ENCODE measurements at places on chromosomes 2 and 18.
A peak's percentile ranks its signal among the peaks of the same experiment; 100 is the strongest.

GRCh38 chr2:29309090-29310029 is 194.1 kb downstream of the CLIP4 start:
- DNase-seq, result peak; percentile 67

- peak; percentile 98 for DNase-seq
Measured at GRCh38 chr2:231613663-231614558, 21.2 kb downstream of the TEX44 start.

DNA sequence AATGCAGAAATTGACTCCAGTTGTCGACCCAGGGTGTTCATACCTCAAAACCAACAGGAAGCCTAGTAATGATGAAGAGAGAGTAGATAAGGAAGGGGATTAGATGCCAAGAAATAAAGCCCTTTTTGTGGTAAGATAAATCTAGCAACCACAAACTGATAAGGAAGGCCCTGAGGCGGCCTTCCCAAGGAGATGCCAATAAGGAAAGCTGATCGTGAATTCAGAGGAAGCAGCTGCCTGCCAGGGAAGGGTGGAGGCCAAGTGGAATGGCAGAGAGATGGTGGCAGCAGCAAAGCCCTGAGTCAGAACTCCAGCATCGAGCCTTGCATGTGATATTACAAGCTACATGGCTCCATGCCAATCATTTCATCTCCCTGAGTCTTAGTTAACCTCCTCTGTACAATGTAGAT is 126.3 kb downstream of the IRS1 start:
- peak; percentile 66 for DNase-seq

DNA sequence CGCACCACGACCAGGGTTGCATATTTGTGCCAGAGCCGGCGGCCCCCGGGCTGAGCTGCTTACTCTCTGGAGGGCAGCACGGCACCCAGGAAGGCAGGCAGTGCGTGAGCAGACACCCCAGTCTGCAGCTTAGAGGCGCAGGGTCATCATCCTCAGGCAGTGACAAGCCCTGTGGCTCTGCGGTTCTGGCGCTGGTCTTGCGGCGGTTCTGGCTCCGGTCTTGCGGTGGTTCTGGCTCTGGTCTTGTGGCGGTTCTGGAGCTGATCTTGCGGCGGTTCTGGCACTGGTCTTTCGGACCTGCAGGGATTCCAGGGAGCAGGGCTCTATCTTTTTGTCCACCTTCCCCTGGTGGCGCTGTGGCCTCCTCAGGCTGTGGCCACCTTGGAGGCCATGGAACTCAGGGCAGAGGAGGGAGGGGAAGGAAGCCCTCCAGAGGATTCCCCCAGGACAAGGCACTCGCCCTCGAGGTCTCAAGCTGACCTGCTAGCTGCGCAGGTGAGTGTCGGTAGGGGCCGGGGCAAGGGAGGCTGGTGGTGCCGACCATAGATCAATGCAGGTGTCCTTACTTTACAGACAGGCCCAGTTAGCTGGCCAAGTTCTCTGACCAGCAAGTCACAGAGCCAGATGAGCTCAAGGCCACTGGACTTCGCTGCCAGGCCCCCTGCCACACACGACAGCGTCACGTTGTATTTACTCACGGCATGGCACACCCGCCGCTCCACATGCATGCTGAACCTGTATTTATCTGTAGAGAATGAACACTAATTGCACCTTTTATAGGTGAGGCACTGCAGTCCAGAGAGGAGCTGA is 14.9 kb downstream of the ESPNL start:
- DNase-seq, result no peak

- DNase-seq, result no peak
Measured at GRCh38 chr2:33291278-33292013, 185.0 kb upstream of the RASGRP3 start.

- no peak for DNase-seq
Measured at GRCh38 chr2:132977812-132978529, 308.0 kb upstream of the LYPD1 start.

- peak; percentile 78 for DNase-seq
Measured at GRCh38 chr2:214465363-214466146, 54.7 kb downstream of the VWC2L start.

DNA sequence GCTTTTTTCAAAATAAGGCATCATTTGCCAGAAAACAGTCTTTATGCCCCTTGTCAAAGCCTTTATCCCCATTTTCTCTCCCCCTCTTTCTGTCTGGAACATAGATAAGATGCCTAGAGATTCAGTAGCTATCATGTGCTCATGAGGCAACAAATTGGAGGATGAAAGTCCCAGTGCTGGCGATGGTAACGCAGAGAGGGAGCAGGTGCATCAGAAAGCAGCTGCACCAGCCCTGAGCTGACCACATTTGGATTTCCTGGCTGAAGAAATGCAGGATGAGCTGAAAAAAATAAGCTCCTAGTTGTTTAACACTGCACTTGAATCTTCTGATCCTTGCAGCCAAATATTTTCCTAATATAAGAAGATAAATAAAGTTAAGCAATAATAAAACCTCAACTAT is 48.0 kb downstream of the LOXHD1 start:
- no peak for DNase-seq

DNA sequence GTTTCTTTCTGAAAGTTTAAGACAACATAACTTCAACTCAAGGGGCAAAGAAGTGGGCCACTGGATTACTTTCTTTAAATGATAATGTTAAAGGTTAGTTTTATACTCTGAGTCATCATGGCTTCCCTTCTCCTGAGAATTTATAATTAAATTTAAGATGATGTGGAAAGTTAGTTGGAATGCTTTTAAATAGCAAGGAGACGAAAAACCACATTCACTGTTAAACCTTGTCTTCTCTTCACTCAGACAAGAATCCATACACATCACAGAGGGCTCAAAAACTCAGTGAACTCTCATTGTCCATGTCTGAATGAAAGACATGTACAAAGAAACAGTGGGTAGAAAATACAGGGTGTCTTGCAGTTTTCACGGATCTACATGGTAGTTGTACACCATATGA is 65.6 kb downstream of the COL5A2 start:
- DNase-seq, result no peak

DNA sequence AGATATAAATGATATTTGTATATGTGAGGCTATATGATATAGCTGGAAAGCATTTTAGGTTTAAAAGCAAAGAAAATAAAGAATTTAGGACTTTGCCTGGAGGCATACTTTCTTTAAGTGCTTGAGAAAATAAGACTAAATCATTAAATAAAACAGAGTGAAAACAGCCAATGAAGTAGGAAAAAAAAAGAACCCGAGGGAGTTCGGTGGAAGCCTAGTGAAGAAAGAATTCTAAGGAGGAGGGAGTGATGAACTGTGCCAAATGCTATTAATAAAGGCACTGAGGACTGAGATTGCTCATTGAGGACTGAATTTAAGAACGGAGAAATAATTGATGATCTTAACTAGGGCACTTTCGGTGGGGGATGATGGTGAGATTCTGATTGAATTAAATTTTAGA is 573.5 kb downstream of the DSC3 start:
- DNase-seq, result no peak

- DNase-seq, result no peak
Measured at GRCh38 chr2:84459944-84460429, 907 bp upstream of the SUCLG1 start.

DNA sequence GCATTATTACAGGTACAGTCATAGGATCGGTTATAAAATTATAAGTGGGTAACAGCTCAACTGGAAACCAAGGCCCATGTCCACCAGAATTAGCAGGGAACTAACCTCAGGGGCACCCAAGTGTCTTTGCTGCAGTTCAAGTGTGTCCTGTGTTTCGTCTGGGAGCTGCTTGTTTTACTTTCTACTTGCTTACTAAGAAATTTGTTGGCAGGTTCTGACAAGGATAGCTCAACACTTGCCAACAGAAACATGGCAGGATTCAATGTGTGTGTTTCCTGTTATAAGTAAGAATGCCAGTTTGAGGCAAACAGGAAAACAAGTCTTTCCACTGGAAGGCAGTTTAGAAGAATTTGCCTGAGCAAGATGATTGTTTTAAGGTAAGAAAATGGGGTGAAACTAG is 104.5 kb downstream of the EPHA4 start:
- DNase-seq, result no peak

DNA sequence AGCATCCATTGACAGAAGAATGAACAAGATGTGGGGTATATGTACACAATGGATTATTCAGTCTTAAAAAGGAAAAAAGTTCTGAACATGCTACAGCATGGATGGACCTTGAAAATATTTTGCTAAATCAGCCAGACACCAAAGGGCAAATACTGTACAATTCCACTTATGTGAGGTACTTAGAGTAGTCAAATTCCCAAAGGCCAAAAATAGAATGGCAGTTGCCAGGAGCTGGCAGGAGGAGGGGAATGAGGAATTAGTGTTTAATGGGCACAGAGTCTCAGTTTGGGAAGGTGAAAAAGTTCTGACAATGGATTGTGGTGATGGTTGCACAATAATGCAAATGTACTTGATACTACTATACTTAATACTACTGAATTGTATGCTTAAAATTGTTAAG is 193.2 kb downstream of the MBD2 start:
- DNase-seq, result no peak

DNA sequence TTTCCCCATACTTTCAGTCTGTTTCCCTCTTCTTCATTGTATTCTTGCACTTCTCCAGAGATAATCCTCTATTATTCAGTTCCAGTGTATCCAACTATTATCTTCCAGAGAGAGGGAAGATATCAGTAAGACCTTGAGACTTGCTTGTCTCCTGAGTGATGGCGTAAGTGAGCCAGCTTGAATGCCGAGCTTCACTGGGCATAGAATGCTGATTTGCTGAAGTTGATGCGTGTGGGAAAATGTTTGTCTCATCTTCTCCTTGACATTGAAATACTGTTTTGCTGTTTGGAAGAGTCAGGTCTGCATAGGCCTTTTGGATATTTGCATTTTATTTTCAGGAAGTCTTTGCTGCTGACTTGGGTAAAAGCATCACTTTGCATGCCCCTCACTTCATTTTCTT is 41.1 kb upstream of the MGAT5 start:
- DNase-seq, result no peak

DNA sequence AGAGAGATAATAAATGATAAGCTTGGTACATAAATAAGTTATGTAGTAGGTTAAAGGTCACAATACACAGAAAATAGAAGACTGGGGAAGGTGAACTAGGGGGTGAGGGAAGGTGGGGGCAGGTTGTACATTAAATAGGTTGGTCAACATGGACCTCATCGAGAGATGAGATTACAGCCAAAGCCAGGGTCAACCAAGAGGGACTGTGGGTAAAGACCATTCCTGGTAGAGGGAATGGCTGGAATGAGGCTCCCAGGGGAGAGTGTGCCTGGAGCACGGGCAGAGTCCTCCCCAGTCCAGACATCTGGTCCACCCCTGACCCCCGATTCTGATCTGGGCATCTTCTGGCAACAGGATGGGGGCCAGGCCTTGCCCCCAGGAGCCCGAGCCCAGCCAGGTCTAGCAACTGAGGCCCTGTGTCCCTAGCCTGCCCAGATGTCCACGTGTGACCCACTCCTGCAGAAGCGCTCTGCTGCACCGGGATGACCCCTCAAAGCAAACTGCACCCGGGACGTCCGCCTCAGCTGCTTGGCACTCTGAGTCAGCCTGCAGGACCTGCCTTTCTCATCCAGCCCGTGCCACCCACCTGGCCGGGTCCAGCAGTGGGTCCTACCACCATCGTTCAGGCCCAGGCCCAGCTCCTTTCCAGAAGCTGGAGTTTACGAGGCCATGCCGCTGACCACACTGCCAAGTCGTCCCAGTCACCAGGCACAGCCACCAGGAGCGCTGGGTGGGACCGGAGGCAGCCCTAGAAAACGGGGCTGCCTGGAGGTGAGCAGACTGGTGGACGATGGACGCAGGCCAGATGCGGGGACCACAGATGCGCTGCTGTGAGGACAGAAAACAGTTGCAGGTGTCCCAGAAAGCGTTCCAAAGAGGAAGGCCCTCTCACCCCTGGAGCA is 56.2 kb upstream of the ID2 start:
- peak; percentile 51 for DNase-seq

DNA sequence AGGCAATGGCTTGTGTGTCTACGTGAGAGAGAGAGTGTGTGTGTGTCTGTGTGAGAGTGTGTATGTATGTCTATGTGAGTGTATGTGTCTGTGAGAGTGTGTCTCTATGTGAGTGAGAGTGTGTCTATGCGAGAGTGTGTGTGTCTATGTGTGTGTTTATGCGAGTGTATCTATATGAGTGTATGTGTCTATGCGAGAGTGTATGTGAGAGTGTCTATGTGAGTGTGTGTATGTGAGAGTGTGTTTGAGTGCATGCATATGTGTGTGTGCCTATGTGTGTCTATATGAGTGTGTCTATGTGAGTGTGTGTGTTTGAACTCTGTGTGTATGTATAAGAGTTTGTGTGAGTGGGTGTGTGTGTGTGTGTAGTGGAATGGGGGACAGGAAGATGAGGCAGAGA is 9.8 kb upstream of the GNLY start:
- no peak for DNase-seq

GRCh38 chr2:69565431-69565839 is 78.1 kb downstream of the AAK1 start:
- peak; percentile 78 for DNase-seq

DNA sequence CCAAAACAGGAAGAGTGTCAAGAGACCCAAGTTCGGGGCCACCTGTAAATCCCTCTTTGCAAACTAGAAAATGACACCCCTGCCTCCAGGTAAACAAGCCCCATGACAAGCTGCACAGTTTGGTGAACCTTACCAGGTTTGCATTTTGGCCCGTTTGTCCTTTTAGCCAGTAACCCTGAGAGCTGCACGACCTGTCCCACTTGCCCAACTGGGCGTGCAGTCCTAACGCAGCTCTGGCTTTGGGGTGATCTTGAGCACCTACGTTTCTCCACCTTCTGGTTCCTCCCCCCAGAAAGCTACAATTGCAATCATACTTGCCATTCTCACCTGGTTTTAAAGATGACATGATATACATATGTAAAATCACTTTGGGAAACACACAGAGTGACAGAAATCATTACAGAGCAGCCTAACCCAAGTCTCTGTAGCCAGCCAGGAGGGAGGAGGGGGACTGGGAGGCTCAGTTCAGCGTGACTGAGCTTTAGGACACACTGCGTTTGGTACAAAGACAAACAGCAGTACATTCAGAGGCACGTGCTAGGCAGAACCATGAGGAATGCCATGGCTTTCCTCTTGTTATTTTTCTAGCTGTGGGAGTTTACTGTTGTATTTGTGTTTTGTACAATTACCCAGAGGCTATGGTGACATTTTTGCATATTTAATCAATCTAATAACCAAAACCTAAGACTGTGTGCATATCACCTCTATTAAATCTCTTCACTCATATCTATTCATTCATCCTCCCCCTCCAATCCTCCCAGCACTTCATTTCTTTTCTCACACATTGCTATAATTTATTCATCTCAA is 304.0 kb downstream of the IRS1 start:
- DNase-seq, result no peak

- DNase-seq, result no peak
Measured at GRCh38 chr2:4246364-4247131, 543.2 kb downstream of the DCDC2C start.

- DNase-seq, result peak; percentile 94
Measured at GRCh38 chr2:223549215-223549614, 52.9 kb downstream of the SCG2 start.

- peak; percentile 70 for DNase-seq
Measured at GRCh38 chr2:237766340-237766739, 32.2 kb upstream of the RBM44 start.

- no peak for DNase-seq
Measured at GRCh38 chr2:26157580-26157979, 15.3 kb upstream of the GAREM2 start.
